Sigmoid colon (tissue), 7 donors: ENCODE measurements at places on chromosomes 5 and 9.

- no peaks in the 10 kb centered on the region for H3K4me1 ChIP-seq
- peak within 1 kb of the TSS; percentile 16 for H3K4me3 ChIP-seq
- no peak within 1 kb of the TSS for H3K27ac ChIP-seq
- no peaks in the 10 kb centered on the region for H3K27me3 ChIP-seq
These were observed at the start of gene PCDHGA6 for GRCh38 chr5:141373673-141374317. Gene PCDHGA6, plus strand, starts transcription at chr5:141373891. Its CDS starts 193 bp downstream, at chr5:141374084.

DNA sequence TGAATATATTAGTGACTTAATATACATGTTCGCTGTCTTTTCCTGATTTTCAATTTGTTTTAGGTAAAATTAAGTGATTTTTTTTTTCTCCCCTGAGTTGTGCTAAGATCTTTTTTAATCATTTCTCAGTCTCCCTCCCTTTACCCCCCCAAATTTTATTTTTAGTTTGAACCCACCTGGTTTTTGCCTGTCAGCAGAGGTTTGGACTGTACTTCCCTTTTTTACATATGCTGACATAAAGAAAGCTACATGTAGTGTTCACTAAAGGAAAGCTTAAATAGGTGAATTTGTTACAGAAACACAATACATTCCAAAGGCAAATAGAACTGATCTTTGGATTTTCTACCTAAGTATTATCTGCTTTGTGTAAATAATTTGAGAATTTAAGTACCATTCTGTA is 82.2 kb downstream of the IPO11 start:
- H3K27me3 ChIP-seq = no peaks in the 10 kb centered on the region
- peaks cover 5% of the 10 kb centered on the region for H3K36me3 ChIP-seq
- no peak overlapping the region for H3K4me3 ChIP-seq
- no peaks in the 10 kb centered on the region for H3K4me1 ChIP-seq
- no peak for DNase-seq

- no peak overlapping the region for H3K4me3 ChIP-seq
- no peaks in the 10 kb centered on the region for H3K36me3 ChIP-seq
- no peaks in the 10 kb centered on the region for H3K27me3 ChIP-seq
These were observed 12.7 kb downstream of the C9orf153 start for GRCh38 chr9:86246752-86247161.

DNA sequence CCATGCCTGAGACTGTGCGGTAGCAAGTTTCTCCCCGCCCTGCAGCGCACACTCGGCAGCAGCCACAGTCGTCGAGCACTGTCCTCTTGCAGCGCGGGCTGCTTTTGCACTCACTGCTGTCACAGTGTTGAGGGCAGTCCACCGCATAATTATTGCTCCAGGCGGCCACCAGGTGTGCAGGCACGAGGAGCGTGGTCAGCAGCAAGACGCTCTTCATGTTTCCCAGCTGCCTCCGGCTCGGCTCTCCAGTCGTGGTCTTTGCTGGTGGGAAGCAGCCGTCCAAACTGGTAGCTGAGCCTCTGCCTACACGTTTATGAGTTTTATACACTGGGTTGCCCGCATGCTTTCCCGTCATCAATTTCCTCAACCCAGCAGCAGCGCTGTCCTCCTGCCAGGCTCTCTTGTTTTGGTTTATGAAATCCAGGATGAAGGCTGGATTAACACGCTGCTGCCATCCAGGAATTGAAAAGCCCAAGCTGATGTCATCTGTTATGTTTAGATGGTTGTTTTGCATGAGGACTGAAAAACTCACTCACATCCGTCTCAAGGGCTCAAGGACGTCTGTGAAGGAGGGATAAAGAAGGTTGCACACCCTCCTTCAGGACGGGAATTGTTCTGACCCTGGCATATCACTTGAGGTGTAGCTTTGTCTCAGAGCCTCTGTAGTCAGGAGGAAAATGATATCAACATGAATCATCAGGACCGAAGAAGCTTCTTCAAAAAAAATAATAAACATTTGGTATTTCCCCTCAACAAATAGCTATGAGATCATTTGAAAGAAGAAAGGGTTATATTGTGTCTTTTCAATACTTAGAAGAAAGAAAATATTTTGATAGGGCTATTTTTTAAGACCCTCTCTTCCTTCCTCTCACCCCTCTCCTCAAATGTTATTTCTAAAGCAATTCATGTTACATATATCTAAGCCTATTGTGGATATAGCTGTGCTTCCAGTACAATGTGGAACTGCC is at the start of gene ESM1:
ESM1 (minus strand) TSS at position 293 of the 968 bp plus-strand sequence; CDS start at position 217, 76 bp downstream.
- DNase-seq = no peak
- H3K27me3 ChIP-seq = no peaks in the 10 kb centered on the region
- no peaks in the 10 kb centered on the region for H3K4me1 ChIP-seq
- no peak within 1 kb of the TSS for H3K4me3 ChIP-seq

DNA sequence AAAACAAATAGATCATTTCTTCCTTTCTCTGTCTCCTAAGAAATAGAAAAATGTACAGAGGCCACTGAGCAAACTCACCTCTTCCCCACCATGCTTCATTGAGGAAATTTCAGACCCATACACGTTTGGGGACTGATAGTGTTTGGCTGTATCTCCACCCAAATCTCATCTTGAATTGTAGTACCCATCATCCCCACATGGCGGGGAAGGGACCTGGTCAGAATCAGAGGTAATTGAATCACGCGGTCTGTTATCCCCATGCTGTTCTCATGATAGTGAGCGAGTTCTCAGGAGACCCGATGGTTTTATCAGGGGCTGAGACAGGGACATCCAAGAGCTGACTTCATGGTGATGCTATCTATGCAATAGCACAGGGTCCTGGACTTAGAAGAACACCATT is 1655.8 kb downstream of the MAT2B start:
- H3K4me1 ChIP-seq = no peaks in the 10 kb centered on the region
- no peak overlapping the region for H3K27ac ChIP-seq
- H3K27me3 ChIP-seq = no peaks in the 10 kb centered on the region
- H3K36me3 ChIP-seq = no peaks in the 10 kb centered on the region

- H3K36me3 ChIP-seq = no peaks in the 10 kb centered on the region
- no peak overlapping the region for H3K4me3 ChIP-seq
- no peak overlapping the region for H3K27ac ChIP-seq
- no peak for DNase-seq
- no peaks in the 10 kb centered on the region for H3K27me3 ChIP-seq
These were observed 444.8 kb downstream of the BNC2 start for GRCh38 chr9:16425562-16426231.

DNA sequence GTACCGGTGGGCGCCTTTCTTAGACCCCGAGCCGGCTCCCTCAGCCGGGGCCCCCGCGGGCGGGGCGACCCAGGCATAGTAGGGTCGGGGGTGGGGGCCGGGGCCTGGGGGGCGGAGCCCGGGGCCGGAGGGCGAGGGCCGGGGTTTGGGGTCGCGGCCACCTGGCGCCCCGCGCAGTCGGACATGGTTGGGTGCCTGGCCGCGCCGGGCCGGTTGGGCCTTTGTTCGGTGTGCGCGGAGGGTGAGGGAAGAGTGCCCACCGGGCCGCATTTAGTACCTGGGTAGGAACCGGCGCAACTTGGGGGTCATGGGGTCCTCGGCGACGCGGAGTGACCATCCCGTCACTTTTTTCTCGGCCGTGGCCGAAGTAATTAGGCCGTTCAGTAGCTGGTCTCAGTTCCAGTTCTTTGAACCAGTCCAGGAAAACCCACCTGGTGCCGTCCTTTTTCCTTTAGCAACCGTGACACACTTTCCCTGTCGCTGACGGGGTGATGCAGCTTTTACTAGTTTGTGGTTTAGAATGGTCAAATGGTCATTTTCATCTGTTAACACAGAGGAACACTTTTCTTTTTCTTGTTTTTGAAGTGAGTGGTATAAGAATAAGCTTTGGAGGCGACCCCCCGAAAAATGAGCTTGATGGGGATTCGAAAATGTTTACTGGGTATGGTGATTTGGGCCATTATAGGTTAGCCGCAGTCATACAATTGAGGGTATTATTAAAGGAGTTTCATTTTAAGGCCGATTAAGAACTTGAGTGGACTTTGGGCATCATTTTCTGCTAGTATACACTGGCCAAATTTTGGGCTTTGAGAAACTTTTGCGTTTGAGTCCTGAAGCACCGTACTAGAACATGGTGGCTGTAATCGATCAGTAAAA is 589 bp downstream of the CKS2 start:
- H3K27ac ChIP-seq = peak overlapping the region; percentile 99
- peaks cover 33% of the 10 kb centered on the region for H3K4me1 ChIP-seq
- H3K4me3 ChIP-seq = peak overlapping the region; percentile 88
- no peaks in the 10 kb centered on the region for H3K27me3 ChIP-seq

DNA sequence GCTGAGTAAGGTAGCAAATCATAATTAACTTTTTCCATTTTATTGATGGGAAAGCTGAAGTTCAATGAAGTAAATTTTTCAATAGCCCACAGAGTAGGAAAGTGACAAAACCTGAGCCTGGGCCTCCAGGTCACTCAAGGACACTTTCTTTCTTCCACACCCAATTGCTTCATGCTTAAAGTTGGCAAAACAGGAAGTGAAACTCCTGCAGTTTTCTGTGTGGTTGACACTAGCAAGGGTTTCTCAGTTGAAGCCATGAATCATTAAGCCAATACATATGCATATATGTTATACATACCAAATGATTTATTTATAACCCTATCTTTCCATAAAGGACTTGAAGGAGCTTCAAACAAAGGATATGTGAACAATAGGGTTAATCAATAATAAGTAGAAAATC is 13.9 kb downstream of the TLR4 start:
- H3K27ac ChIP-seq = no peak overlapping the region
- H3K4me1 ChIP-seq = peaks cover 11% of the 10 kb centered on the region
- H3K27me3 ChIP-seq = no peaks in the 10 kb centered on the region
- DNase-seq = no peak
- H3K4me3 ChIP-seq = no peak overlapping the region

- no peak overlapping the region for H3K27ac ChIP-seq
- no peak for DNase-seq
- H3K27me3 ChIP-seq = no peaks in the 10 kb centered on the region
- no peaks in the 10 kb centered on the region for H3K36me3 ChIP-seq
These were observed 378.0 kb downstream of the MLLT3 start for GRCh38 chr9:20244271-20244670.

- H3K4me1 ChIP-seq = no peaks in the 10 kb centered on the region
- no peak overlapping the region for H3K27ac ChIP-seq
- no peak overlapping the region for H3K4me3 ChIP-seq
- DNase-seq = no peak
- no peaks in the 10 kb centered on the region for H3K27me3 ChIP-seq
These were observed 121.0 kb downstream of the AUH start for GRCh38 chr9:91240596-91241165.

DNA sequence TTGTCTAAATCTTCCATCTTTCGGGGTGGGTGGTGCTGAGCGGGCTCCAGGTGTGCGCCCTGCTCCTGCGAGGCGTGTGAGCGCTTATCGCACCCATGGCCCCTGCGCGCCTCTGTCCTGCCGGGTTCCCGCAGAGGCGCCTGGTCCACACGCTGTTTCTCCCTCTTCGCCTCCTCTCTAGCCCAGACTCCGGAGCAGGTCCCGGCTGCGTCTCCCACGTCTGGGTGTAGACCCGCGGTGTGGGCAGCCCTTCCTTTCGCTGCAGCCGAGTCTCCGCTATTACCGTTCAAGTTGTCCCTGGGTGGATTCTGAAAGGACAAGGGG is 40.5 kb upstream of the PLEKHG4B start:
- H3K4me1 ChIP-seq = peaks cover 16% of the 10 kb centered on the region
- no peak overlapping the region for H3K27ac ChIP-seq
- DNase-seq = no peak

GRCh38 chr5:175317872-175318271 is 126.1 kb downstream of the DRD1 start:
- H3K36me3 ChIP-seq = no peaks in the 10 kb centered on the region
- no peaks in the 10 kb centered on the region for H3K27me3 ChIP-seq
- no peaks in the 10 kb centered on the region for H3K4me1 ChIP-seq
- no peak overlapping the region for H3K4me3 ChIP-seq
- DNase-seq = no peak

DNA sequence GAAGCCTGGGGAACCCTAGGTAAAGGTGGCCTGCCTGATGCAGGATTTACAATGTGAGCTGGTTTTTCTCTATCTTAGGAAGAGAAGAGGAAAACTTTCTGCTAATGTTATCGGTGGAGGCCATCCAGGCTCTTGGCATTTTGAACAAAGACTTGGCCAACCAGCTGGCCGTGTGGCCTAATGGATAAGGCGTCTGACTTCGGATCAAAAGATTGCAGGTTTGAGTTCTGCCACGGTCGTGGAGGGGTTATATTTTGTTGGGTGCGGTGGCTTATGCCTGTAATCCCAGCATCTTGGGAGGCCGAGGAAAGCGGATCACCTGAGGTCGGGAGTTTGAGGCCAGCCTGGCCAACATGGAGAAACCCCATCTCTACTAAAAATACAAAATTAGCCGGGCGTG is 9.6 kb downstream of the C9orf152 start:
- DNase-seq = no peak
- no peaks in the 10 kb centered on the region for H3K27me3 ChIP-seq
- no peaks in the 10 kb centered on the region for H3K36me3 ChIP-seq
- peaks cover 3% of the 10 kb centered on the region for H3K4me1 ChIP-seq
- H3K4me3 ChIP-seq = no peak overlapping the region

GRCh38 chr5:132076983-132077382 is 3.4 kb downstream of the CSF2 start:
- H3K36me3 ChIP-seq = no peaks in the 10 kb centered on the region
- no peaks in the 10 kb centered on the region for H3K27me3 ChIP-seq
- DNase-seq = no peak
- H3K4me1 ChIP-seq = no peaks in the 10 kb centered on the region
- H3K27ac ChIP-seq = no peak overlapping the region

GRCh38 chr5:107401470-107402122 is 269.1 kb downstream of the EFNA5 start:
- H3K36me3 ChIP-seq = no peaks in the 10 kb centered on the region
- peaks cover 7% of the 10 kb centered on the region for H3K4me1 ChIP-seq
- H3K27me3 ChIP-seq = no peaks in the 10 kb centered on the region
- no peak overlapping the region for H3K4me3 ChIP-seq

DNA sequence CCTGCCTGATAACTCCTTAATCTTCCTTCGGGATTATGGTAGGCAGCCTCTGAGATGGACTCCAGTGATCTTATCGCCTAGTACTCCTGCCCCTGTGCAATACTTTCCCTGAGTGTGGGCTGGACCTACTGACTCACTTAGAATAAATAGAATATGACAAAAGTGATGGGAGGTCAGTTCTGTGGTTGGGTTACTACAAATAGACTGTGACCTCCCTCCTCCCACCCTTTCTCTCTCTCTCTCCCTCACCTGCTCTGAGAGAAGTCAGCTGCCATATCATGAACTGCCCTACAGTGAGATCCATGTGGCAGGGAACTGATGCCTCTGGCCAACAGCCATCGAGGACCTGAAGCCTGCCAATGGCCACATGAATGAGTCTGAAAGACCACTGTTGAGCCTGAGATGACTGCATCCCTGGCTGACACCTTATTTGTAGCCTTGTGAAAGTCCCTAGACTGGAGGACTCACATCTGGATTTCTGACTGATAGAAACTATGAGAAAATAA is 31.7 kb downstream of the NRG2 start:
- no peaks in the 10 kb centered on the region for H3K4me1 ChIP-seq
- H3K27ac ChIP-seq = no peak overlapping the region
- H3K4me3 ChIP-seq = no peak overlapping the region
- DNase-seq = no peak
- H3K27me3 ChIP-seq = no peaks in the 10 kb centered on the region
